ENCODE measurements at places on chromosomes 6 and 20.

GRCh38 chr6:127513425-127513824 lies 5.7 kb downstream of the MTCL3 start:
- DNase-seq = no peak

- peak; percentile 66 for DNase-seq
Observed at GRCh38 chr20:31722257-31723068, at the start of gene BCL2L1. BCL2L1 (minus strand) TSS chr20:31722868; CDS start chr20:31722218, 650 bp downstream.

GRCh38 chr20:18165553-18165952 lies 27.9 kb downstream of the KAT14 start:
- no peak for DNase-seq

DNA sequence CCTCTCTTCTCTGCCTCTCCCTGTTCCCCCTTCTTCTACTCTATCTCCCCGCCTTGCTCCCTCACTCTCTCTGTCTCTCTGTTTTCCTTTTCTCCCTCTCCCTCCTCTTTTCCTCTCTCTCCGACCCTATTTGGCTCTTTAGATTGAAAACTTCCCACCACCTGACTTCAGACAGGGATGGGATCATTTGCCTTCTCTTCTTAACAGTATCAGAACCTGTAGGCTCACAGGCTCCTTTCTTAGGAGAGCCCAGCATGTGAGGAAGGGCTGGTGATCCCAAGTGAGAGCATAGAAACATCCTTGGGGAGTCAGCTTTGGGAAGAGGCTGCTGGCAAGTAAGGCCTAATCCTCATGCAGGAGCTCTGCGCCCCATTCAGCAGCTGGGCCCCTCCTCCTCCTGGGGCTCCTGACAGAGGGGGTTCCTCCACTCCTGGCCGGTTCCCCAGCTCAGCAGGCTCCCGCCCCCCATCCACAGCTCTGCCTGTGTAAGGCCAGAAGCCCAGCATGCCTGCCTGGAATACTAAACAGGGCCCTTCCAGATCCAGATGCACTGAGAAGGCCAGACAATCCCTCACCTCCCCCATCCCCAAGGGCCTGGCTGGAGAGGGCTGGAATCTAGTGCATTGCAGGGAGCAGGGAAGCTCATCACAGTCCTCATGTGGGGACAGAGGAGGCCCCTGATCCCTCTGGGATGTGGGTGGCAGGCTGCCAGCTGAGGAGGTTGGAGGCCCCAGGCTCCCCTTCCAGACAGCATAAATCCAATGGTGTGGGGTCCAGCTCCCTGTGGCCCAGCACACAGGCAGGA lies 93.4 kb downstream of the PTPRT start:
- DNase-seq = no peak

DNA sequence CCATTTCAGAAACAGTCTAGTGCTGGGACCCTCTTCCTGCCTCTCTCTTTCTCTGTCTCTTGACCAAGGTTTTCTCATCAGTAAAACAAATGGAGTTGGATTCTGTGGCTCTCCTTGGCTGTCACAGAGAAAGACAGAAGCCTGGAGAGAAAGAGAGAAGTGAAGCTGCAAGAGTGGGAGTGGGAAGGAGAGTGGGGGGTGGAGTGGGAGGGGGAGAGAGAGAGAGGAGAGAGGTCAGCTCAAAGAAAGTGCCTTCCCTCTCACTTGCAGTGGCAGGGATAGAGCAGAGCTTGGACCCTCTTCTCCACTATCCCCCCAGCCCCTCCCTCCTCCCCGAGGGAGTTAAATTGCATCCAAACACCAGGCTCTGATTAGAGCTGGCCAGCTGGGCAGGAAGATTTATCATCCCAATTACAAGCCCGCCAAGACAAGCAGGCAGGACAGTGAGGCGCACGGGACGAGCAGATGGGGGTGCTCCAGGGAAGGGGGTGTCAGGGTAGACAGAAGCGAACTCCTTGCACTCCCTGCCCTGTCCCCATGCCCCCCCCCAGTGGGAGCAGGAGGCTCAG lies 74.3 kb downstream of the CD40 start:
- DNase-seq = no peak

DNA sequence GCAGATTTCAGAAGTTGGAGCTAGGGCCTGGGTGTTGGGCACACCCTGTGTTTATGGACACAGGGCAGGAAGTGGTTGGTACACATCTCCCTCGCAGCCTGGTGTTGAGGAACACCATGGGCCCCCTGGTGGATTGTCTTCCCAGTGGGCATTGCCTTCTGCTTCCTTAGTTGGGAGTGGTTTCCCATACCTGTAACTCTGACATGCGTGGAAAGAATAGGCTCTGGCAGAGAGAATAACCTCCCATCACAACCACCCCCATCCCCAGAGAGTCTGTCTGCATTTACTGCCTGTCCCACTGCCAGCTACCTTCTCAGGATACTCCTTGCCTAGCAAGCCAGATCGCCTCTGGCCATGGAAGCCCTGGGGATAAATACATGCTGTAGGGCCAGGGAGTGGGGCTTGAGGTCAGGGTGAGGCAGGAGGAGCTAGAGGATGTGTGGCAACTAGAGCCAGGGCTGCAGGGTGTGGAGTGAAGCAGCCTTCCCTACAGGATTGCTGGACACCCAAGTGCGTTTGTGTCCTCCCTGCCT lies 14.7 kb downstream of the LRRC73 start:
- no peak for DNase-seq

- DNase-seq = peak; percentile 48
Observed at GRCh38 chr20:49768204-49769047, 44.2 kb upstream of the SLC9A8 start.

DNA sequence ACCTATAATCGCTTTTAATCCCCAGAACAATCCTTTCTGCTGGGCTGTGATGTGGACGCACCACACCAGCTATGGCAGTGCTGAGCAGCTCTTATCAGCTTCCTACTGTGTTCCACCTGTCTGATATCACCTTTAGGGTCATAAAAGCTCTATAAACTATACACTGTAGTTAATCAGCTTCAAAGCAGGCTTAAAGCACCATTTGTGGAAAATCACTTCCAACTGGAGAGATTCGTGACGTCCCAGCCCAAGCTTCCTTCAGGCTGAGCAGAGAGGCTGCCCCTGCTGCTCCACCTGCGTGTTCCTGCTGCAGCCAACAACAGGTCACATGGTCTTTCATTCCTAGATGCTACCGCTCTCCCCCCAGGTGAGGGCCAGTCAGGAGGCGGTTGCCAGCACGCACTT lies 156.5 kb downstream of the SMOC2 start:
- DNase-seq = no peak

DNA sequence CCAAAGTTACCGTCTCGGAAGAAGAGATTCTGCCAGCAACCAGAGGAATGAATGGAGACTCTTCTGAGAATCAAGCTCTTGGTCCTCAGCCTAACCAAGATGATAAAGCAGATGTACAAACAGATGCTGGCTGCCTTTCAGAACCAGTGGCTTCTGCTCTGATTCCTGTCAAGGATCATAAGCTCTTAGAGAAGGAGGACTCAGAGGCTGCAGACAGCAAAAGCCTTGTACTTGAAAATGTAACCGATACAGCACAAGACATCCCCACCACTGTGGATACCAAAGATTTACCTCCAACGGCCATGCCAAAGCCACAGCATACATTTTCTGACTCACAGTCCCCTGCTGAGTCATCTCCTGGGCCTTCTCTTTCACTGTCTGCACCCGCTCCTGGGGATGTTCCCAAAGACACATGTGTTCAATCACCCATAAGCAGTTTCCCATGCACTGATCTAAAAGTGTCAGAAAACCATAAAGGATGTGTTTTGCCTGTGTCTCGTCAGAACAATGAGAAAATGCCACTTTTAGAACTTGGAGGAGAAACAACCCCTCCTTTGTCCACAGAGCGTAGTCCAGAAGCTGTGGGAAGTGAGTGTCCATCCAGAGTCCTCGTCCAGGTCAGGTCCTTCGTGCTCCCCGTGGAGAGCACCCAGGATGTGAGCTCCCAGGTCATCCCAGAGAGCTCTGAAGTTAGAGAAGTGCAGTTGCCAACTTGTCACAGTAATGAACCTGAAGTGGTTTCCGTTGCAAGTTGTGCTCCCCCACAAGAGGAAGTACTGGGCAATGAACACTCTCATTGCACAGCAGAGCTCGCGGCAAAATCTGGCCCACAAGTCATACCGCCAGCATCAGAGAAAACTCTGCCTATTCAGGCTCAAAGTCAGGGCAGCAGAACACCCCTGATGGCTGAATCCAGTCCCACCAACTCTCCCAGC lies 109.6 kb downstream of the RTN4IP1 start:
- peak; percentile 24 for DNase-seq

DNA sequence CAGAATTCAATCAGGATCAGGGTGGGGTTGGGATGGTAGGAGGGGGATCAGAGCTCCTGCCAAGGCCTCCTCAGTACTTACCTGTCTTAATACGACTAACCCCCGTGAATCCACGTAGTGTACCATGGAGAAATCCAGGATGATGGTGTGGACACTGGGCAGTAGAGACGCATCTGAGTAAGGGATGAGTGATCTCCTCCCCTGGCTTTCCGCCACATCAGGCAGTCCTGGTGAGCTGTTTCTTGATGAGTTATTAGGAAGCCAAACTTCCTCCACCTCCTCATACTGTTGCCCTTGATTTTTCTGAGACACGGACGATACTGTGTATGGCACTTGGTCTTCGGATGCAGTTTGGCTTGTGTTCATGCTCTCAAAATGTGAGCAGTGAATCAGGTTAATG lies 34.2 kb upstream of the SRPK1 start:
- no peak for DNase-seq

DNA sequence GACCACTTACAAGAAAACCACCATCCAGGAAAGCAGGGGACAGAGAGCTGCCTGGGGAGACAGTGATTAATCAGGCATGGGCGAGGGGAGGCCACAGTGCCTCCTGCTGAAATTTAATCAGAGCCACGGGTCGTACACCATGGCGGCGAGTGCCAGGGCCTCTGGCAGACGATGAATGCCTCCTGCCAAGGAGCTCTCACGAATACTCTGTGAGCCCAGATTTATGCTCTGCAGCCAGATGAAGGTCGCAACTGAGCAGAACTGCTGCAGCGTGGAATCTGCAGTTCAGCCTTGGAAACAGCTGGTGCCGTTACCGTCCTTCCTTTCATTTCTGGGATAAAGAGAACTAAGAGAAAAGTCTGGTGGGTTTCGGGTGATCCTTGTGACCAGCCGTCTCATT lies 85.6 kb downstream of the BFSP1 start:
- no peak for DNase-seq

GRCh38 chr6:44422531-44422930 lies 35.0 kb downstream of the CDC5L start:
- no peak for DNase-seq

DNA sequence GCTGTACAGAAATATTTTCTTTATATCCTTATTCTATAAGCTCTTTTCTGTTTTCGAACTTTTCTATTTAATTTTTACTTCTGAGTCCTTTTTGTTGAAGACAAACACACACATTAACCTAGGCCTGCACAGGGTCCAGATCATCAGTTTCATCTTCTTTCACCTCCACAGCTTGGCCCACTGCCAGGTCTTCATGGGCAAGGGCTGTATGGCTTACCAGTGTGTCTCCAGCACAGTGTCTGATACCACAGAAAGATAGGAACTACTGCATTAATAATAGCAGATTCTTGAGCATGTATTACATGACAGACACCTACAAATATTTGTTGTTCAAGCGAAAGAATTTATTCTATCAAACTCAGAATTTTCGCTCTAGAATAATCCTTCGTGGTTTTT lies 24.4 kb downstream of the QKI start:
- DNase-seq = no peak

DNA sequence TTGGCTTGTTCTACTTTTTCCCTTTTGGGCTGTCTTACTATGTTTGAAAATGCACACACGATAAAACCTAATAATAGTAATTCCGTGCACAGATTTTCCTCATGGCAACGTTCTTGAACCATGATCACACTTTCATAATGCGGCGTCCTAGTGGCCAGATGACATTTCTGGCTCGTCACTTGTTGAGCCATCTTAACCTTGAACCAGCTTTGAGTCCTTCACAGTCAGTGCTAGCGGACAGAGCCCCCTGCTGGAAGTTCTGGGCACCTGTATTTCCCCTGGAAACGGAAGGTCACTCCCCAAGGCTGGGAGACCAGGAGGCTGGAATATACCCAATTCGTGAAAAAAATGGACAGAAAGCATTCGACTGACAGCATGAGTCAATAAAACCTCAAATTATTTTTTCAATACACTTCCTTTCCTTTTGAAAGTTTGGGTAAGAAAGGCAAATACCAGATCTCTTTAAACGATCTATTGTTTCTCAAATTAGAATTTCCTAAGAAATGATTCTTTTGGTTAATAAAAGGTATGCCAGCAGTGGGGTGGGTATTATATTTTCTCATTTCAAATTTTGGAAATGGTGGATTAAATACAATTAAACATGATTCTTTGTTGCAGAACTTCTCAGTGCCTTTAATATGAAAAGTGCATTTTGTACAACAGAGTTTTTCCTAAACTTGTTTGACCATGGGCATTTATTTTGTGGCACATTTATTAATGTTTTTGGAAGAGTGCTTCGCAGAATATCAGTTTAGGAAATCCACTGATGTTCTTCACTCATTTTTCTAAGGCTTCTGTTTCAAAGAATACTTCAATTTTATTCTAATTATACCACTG lies 542.3 kb downstream of the QKI start:
- DNase-seq = no peak

- no peak for DNase-seq
Observed at GRCh38 chr20:5996765-5997164, 46.3 kb downstream of the MCM8 start.

GRCh38 chr6:70663881-70664466 lies 3.7 kb upstream of the SMAP1 start:
- DNase-seq = no peak

- DNase-seq = no peak
Observed at GRCh38 chr20:33239418-33239817, 3.6 kb downstream of the BPIFA1 start.

GRCh38 chr6:16852671-16853070 lies 91.4 kb upstream of the ATXN1 start:
- no peak for DNase-seq

- no peak for DNase-seq
Observed at GRCh38 chr20:48405909-48406308, 421.9 kb downstream of the PREX1 start.
